ENCODE measurements at places on chromosomes 3 and 15. TPM values are rescaled to one million over a fixed set of nuclear protein-coding genes. Genes with fewer than 3 reads are reported as not detected.

UMPS gene
- 28.3 TPM for total RNA-seq

CFAP100 gene
- total RNA-seq = 2.5 TPM

A4GNT gene
- total RNA-seq = not detected

TRANK1 gene
- 8.1 TPM for total RNA-seq

TGM5 gene
- not detected for total RNA-seq

Measured in temporal lobe (tissue), 4 donors.